Lower leg skin (tissue), 4 donors: ENCODE measurements at places on chromosomes 1 and 21. TPM values are rescaled to one million over a fixed set of nuclear protein-coding genes. Genes with fewer than 3 reads are reported as not detected.

Gene LRRN2
- total RNA-seq = 0.10 TPM

Gene DNMT3L
- not detected for total RNA-seq

Gene TMEM81
- 2.5 TPM for total RNA-seq

DNA sequence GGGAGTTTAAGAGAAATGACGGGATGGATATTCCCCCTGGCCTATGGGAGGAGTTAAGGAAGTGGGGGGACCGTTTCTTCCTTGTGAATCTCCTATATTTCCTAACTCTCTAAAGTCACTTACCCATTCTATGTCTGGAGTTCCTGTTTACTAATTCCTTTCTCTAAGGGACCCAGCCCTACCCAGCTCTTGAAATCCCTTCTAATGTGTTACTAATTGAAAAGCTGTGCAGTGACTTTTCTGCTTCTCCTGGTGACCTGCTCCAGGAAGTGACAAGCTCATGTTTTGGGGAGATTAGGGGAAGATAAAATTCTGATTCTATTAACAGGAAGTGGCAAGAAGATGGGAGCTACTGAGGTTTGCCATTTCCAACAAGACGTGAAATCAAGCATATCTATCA lies 4.0 kb upstream of the SAMSN1 start:
- DNase-seq = no peak

- no peak for DNase-seq
Observed at GRCh38 chr1:244256086-244256676, 195.5 kb downstream of the ADSS2 start.

Gene FMO5
- total RNA-seq = 35.7 TPM
